ENCODE measurements at places on chromosomes 16 and 17. TPM values are rescaled to one million over a fixed set of nuclear protein-coding genes. Genes with fewer than 3 reads are reported as not detected.

DNA sequence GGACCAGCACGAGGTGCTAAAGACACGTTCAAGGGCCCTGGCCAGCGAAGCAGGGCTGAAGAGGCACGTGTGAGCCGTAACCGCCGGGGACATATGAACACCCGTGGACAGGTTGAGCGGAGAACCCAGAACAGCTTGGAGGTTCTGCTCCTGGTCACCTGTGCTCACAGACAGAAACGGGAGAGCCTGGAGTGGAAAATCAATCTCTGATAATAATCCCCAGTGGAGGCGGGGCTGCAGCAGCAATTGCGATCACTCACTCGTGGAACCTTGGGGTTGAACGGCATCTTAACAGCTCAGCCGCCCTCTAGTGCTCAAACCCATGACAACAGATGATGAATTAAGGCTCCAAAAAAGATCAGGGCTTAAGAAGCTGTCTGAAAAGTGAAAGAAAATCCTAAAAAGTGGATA, 25.6 kb downstream of the WIPI1 start:
- no peak for DNase-seq

SGCA gene
- total RNA-seq = not detected

DNA sequence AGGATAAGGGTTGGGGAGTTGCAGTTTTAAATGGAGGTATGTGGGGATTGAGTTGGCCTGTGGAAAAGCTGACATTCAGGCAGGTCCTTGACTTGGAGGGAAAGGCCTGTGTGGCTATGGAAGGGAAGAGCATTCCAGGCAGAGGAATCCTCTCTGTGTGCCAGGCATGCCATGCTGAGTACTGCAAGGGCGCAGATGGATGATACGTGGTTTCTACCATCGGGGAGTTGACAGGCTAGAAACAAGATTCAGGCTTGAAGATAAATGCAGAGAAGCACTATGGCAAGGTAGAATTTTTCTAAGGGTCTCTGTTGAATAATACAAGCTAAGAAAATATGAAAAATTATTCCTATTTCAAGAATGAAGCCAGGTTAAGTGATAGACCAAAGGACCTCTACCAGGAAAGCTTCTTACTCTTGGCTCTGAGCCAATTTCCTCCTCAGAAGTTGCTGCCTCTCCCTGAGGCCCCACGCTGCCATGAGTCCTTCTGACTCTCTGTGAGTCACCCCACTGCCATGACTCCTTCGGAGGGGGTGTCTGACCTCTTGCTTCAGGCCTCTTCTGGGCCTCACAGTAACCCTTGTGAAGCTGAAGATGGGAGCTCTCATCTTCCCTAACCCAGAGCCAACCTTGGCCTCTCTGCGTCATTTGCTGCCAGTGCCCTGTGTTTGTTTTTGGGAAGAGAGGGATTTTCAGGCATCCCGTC, 75.8 kb downstream of the WNT3 start:
- no peak for DNase-seq

- no peak for DNase-seq
These were observed 106.3 kb downstream of the HS3ST4 start for GRCh38 chr16:25798065-25798464.

- DNase-seq = no peak
These were observed 303.9 kb downstream of the C16orf95 start for GRCh38 chr16:87012954-87013938.

HS3ST3A1 gene
- total RNA-seq = 2.4 TPM

- no peak for DNase-seq
These were observed 27.7 kb downstream of the SPACA3 start for GRCh38 chr17:33019161-33019890.

AURKB gene
- 6.2 TPM for total RNA-seq

GRCh38 chr17:51362811-51363585, 102.7 kb downstream of the UTP18 start:
- DNase-seq = no peak

DNA sequence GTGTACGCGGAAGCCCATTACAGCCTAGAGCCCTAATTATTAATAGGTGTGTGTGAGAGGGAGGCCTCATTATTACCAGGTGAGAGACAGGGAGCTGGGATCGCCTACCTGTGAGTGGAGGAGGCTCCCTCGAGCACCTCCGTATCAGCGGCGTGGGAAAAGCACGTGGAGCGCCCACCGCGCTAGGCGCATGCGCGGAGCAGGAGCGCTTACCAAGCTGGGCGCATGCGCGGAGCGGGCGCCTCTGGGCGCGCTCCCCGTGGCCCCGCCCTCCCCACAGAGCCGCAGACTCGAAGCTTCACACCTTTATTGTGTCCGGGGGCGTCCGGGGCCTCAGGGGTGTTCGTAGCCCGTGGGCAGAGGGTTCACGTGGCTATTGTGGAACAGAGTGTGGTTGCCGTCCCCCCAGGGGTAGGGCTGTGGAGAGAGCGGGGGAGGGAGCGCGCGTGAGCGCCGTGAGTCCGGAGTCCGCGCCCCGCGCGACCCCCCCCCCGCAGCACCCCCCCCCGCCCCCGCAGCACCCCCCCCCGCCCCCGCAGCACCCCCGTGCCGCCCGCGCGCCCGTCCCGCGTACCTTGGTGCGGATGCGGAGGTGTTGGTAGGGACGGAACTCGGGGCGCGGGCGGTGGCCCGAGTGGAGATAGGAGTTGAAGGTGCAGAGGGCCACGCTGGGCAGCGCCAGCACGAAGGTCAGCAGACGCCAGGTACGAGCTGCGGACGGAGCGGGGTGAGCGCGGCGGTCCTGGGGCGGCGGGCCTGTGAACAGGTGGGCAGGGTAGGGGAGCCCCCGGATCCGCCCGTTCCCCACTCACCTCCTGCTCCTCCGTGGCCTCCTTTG, 500 bp downstream of the COX6A2 start:
- peak; percentile 53 for DNase-seq

DNA sequence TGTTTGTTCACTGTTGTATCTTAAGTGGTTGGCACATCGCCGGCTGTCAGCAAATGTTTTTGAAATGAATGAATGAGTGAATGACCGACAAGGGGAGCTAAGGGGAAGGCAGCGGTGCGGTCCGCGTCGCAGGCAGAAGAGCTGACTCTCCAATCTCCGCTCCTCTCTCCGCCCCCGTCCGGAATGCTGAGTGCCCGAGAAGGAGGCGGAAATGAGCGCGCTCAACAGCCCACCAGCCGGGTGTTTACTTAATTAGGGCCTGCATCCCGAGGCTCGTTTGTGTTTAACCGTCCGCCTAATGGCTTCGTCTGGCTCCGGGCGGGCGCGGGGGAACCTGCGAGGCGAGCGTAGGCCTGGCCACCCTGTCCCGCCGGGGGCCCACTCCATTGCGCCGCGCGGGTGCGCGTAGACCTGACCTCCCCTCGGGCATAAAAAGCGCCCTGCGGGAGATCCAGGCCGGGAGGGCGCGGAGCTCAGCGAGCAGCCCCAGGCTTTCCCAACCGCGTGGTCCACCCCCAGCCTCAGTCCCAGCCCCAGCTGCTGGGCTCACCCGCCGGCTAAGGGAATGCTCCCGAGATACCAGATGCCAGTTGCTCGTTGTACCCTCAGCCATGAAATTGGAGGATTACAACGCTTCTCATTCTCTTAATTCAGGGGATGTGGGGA, 2.5 kb upstream of the CDH3 start:
- no peak for DNase-seq

- DNase-seq = no peak
These were observed 81.9 kb downstream of the AIPL1 start for GRCh38 chr17:6352801-6353560.

TSNAXIP1 gene
- 0.54 TPM for total RNA-seq

TM4SF5 gene
- not detected for total RNA-seq

DNA sequence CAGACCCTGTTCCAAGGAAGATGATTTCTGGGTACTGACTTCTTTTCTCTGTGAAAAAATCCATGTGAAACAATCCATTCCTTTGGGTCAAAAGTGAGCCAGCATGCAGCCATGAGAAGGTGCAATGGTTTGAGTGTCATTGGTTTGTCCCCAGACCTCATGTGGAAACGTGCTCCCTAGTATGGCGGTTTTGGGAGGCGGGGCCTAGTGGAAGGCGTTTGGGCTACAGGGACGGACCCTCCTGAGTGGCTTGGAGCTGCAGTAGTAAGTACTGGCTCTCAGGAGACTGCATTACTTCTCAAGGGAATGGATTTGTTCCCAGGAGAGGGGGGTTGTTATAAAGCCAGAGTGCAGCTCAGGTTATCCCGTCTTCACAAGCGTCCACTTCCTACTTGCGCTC, 19.4 kb downstream of the ELAC2 start:
- no peak for DNase-seq

TPSG1 gene
- not detected for total RNA-seq

ASIC2 gene
- total RNA-seq = under 0.01 TPM

DNA sequence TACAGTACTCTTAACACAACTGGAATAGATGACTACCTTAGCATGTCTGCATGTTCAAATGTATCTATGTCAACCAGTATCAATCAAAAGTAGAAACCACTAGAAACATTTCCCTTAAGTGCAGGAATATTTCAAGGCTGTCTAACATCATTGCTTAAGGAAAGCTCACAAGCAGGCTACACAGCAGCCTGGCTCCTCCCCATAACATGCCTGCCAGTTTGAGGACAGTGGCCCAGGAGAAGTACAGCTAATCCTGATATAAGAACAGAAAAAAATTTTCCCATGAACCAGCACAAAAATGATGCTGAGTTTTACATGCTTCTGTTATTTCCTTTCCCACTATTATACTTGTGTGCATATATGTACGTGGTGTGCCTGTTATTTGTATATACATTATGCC, 175.1 kb downstream of the MYO1D start:
- DNase-seq = no peak

DNA sequence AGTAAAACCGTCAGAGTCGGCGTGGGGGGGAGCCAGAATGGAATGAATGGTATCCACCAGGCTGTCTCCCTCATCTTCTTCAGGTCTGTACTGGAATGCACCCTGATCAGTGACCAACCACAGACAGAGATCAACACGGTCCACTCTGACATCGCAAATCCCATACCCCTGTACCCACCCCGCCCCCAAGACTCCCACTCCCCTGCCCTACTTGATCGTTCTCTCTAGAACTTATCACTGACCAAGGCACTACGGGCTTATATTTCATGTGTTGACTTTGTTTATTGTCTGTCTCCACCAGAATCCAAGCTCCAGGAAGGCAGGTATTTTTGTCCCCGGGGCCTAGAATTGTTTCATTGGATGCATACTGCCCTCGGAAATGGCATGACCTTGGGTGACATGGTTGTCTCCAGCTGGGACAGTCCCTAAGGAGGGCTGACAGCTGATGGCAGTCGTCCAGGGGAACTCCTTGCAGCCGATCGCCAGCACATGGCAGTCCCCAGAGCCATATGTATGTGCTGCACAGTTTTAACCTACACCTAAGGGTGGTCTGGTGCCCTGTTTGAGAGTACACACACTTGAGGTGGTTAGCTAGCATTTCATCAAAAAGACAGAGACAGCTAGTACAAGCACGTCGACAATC, 526 bp upstream of the MFSD6L start:
- DNase-seq = no peak

DNA sequence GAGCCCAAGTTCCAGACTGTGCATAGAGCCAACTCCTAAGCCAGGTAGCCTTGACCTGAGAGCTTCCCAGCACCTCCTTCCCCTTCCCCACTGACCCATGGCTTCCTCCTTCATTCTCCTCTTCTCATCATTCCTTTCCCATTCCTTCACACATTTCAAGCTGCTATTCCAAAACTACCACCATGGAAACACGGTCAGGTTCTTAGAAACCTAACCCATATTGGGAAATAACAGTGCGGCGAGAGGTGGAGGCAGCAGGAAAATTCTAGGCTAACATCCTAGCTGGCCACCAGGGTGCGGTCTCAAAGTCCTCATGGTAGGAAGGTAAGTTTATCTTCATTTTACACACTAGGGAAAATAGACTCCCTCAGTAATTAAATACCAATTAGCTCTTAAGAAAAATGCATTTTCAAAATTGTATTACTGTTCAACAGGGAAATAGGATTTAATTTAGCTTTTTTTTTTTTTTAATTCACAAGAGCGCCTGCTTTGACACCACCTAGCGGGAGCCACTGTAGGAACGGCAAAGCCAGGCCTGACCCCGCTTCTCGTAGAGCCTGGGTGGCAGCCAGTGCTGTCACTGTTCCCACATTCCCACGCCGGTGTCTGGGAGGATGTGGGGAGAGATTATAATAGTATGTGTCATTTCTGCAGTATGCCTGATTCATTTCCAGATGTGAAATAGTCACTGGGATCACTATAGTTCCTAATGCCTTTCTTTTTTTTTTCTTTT, 14.0 kb upstream of the SPHK1 start:
- no peak for DNase-seq

- DNase-seq = peak; percentile 52
These were observed 28.3 kb downstream of the VPS35L start for GRCh38 chr16:19583665-19584300.

MRPL58 gene
- 16.7 TPM for total RNA-seq

- DNase-seq = peak; percentile 99
These were observed 44.5 kb downstream of the ZNRF1 start for GRCh38 chr16:75043175-75043895.

COG7 gene
- total RNA-seq = 28.0 TPM

DNA sequence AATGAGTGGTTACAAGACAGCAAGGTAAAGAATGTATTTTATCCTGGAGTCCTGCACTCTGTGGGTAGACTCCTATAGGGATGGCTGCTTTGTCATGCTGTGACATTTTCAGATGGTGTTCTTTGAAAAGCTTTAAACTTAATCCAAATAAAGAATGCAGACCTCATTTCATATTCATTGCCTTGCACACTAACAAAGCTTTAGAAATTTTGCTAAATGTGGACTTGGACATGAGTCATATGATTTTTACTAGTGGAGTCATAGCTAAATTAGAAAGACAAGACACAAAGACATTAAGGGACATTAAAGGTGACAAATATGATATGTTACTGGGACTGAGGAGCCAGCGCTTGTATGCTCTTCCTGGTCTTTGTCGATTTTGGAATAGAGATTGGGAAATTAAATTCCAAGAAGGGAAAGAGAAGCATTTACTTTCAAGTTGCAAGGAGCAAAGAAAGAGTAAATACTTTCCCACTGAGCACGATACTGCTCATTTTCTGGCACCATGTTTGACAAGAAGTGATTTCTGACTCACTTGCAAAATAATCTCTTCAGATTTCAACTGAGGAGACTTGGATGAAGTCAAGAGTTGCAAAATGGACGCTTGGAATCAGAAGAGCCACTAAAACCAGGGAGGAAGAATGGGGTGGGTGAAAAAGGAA, 152.9 kb upstream of the MYOCD start:
- no peak for DNase-seq

DNA sequence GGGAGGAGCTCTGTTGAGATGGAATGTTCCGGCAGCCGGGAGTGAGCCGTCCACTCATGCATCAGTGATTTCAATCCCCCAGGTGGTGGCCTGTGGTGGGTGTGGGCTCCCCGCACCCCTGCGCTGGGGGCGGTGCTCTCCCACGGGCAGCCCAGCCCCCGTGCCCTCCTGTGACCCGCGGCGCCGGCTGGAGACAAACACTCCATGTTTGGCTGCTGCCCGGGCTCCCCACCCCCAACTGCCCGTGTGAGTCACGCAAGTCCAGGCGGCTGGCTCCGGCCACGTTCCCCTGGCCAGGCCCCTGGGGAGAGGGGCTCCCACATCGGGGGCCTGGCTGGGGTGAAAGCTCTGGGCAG, 29.4 kb downstream of the CACNA1H start:
- DNase-seq = no peak
